Left renal pelvis (tissue), 4 donors: ENCODE measurements at places on chromosomes 7 and 10. TPM values are rescaled to one million over a fixed set of nuclear protein-coding genes. Genes with fewer than 3 reads are reported as not detected.

DNA sequence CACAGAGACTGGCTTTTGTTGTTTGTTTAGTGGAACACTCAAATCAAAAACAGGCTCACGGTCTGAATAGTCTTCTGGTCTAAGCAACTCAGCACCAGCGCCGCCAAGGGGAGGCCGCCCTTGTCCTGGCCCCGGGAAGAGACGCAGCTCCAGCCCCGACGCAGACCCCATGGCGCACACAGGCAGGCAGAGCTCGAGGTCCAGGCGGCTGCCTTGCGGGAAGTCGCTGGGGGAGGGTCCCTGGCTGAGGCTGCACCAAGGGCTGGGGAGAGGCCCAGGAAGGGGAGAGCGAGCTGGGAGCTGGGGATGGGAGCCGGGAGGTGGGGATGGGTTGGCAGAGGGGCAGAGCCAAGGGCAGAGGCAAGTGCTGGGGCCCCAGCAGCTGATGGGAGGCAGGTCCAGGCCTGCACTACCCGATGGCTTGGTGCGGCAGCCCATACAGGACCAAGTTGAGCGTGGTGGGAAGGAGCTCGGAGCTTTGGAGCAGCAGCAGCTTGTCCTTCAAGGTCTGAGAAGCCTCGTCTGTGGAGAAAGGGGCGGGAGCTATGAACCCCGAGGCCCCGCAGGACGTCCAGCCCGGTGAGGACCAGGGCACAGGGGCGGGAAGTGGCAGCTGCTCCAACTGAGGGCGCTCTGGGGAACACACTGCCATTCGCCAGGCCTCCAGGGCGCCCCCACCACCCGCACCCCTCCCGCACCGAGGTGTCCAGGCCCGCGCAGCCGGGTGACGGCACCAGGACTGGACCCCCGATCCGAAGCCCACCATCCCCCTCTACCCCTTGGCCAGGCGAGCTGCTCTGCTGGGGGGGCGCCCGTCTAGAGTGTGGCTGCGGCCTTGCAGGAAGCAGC is 22.7 kb upstream of the NKX6-2 start:
- DNase-seq = no peak

DNA sequence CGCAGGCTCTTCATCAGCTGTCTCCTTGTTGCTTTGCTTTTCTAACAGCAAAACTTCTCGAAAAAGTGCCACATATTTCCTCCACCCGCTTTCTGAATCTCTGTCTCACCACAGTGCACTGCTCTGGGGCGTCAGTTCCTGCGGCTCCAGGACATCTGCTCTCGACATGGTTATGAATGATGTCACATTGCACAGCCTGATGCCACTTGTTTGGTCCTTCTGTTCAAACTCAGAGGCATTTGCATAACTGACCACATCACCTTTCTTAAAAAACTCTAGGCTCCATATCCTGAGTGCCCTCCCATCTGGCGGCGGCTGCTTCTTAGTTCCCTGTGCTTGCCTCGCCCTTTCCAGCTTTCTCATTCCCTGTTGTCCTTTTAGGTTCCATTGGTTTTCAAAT is 469.3 kb upstream of the COBL start:
- no peak for DNase-seq

GRCh38 chr7:79034730-79035129 is 418.7 kb downstream of the MAGI2 start:
- DNase-seq = no peak

- DNase-seq = no peak
These were observed 335.7 kb downstream of the SFMBT2 start for GRCh38 chr10:7075110-7075509.

- DNase-seq = no peak
These were observed 9.7 kb downstream of the ABCA13 start for GRCh38 chr7:48180981-48181380.

Gene GPR85
- 0.89 TPM for polyA plus RNA-seq

Gene MPP7
- 10.6 TPM for polyA plus RNA-seq

Gene FAM204A
- polyA plus RNA-seq = 77.6 TPM

Gene WNT8B
- 0.63 TPM for polyA plus RNA-seq

Gene TMEM270
- polyA plus RNA-seq = not detected

Gene PLA2G12B
- polyA plus RNA-seq = 8.2 TPM
